Stimulated activated CD4-positive, alpha-beta T cell treated with anti-CD3 and anti-CD28 coated beads, Interleukin-1b, Interleukin-23, amount 100 ng/mL, for 48 hours (primary cell): ENCODE measurements at places on chromosomes 6 and 20.

DNA sequence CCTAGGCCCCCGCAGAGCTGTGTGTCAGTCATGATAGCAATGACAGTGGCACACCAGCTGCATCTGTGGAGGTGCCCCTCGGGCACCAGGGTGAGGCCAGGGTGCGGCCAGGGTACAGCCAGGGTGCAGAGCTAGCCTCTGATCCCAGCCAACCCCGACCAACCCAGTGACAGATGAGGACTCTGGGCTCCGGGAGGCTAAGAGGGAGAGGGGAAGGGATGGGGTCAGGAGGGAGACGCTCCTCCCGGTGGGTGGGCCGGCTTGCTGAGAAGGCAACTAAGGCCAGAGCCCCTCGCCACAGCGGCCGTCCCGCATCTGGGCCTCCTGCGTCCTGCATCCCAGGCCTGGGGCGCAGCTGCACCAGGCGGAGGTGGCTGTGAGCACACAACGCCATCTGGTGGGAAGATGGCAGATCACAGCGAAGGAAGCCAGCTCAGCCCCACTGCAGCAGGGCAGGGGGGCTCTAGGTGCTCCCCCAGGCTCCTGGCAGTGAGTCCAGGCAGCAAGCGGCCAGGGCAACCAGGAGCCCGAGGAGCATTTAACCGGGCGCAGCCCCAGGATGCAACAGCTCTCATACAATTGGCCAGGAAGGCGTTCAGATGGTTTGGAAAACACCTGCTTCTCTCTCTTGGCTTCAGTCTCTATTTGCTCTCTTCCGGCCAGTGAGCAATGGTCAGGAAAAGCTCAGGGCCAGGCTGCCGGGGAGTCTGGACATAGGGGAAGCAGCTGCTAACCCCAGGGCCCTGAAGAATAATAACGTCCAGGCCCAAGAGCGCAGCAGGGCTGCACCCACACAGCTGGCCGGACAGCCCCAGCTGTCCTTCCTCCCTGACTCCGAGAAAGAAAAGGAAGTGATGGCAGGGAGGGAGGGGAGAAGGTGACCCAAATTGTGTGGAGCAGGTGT is 169.4 kb downstream of the TAF4 start:
- DNase-seq: peak; percentile 18

DNA sequence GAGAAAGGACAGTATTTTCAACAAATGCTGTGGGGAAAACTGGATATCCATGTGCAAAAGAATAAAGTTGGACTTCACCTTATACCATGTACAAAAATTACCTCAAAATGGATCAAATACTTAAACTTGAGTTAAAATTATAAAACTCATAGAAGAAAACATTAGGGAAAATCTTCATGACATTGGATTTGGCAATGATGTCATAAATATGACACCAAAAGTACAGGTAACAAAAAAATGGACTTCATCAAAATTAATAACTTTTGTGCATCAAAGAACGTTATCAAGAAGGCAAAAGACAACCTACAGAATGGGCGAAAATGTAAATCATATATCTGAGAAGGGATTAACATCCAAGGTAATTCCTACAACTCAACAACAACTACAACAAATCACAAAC is 355.3 kb upstream of the SOX4 start:
- DNase-seq: no peak

DNA sequence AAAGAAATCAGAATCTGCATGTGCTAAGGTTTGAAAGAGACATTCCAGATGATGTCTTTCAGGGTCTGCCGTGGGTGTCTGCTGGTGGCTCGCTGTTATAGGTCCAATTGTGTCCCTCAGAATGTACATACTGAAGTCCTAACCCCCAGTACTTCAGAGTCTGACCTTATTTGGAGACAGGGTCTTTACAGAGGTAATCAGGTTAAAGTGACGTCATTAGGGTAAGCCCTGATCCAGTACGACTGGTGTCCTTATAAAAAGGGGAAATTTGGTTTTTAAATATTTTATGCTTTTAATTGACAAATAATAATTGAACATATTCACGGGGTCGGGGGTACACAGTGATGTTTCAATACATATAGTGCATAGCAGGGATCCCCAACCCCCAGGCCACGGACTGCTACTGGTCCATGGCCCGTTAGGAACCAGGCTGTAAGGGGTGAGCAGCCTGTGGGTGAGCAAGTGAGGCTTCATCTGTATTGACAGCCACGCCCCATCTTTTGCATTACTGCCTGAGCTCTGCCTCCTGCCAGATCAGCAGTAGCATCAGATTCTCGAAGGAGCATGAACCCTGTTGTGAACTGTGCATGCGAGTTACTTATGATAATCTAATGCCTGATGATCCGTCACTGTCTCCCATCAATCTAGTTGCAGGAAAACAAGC is 33.2 kb upstream of the SLC22A23 start:
- no peak for DNase-seq

GRCh38 chr6:116586738-116587137 is 15.4 kb downstream of the RWDD1 start:
- DNase-seq: no peak

GRCh38 chr6:169583886-169584541 is 117.8 kb downstream of the WDR27 start:
- no peak for DNase-seq

GRCh38 chr6:39493777-39494176 is 171.3 kb upstream of the KCNK16 start:
- DNase-seq: no peak
